ENCODE measurements at places on chromosomes 16 and 17.
A peak's percentile ranks its signal among the peaks of the same experiment; 100 is the strongest.

GRCh38 chr17:2751491-2751890 lies 2.0 kb upstream of the CCDC92B start:
- DNase-seq, result no peak

DNA sequence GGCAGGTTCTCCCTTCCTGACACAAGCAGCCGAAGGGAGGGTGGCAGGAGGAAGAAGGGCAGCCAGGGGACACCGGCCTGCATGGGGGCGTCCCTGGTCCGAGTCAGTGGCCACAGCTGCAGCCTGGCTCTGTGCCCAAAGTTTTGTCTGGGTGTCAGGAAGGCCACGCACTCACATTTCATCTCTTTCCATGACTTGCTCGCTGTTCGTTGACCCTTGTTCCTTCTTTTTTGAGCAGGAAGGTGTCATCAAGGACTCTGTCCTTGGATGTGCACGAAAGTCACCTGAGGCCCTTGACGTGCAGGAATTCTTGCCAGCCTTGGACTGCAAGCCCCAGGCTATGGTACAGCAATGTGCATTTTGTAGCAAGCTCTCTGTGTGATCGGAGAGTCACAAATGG lies 93.3 kb downstream of the TNFRSF13B start:
- DNase-seq, result no peak

- DNase-seq, result peak; percentile 63
Observed at GRCh38 chr17:77083531-77083930, 57.2 kb upstream of the SEC14L1 start.

DNA sequence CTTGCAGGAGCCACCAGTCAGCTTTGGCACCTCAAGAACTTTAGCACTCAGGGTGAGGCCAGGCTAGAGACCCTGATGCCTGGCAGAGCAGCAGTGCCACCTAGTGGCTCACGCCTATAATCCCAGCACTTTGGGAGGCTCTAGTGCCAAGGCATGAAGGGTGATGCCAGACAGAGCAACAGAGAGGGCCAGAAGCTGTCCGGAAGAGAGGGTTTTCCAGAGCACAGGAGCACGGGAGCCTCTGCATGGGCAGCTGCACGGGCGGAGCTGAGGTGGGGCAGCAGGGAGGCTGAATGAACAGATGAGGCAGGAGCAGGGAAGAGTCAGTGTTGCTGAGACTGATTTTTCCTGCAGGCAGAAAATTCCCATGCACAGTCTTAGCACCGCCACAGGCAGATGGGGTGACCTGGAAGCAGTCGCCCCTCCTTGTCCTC lies 38.9 kb downstream of the MYH3 start:
- DNase-seq, result no peak

GRCh38 chr16:52320930-52321439 lies 226.0 kb downstream of the TOX3 start:
- DNase-seq, result no peak

- no peak for DNase-seq
Observed at GRCh38 chr17:61203671-61204131, 195.9 kb upstream of the TBX2 start.

DNA sequence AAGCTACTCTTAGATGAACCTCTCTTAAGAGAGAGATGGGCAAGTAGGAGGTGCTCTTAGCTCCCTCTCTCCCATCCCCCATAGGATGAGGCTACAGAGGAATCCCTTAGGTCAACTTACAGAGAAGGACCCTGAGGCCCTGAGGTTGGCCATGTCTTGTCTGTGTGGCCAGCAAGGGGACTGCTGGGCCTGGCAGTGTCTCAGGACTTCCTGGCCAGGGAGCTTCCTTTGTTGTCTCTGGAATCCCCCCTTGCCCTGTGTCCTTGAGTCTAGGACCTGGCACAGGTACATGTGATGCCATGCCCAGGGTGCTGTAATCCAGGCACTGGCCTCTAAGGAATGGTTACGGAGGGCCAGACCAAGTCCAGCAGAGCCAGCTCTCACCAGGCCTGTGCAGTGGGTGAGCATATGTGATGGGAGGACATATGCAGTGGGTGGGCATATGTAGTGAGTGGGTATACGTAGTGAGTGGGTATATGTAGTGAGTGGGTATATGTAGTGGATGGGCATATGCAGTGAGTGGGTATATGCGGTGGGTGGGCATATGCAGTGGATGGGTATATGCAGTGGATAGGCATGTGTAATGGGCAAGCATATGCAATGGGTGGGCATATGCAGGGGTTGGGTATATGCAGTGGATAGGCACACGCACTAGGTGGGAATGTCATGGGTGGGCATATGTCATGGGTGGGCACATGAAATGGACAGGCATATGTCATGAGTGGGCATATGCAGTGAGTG lies 20.3 kb upstream of the PECAM1 start:
- no peak for DNase-seq

DNA sequence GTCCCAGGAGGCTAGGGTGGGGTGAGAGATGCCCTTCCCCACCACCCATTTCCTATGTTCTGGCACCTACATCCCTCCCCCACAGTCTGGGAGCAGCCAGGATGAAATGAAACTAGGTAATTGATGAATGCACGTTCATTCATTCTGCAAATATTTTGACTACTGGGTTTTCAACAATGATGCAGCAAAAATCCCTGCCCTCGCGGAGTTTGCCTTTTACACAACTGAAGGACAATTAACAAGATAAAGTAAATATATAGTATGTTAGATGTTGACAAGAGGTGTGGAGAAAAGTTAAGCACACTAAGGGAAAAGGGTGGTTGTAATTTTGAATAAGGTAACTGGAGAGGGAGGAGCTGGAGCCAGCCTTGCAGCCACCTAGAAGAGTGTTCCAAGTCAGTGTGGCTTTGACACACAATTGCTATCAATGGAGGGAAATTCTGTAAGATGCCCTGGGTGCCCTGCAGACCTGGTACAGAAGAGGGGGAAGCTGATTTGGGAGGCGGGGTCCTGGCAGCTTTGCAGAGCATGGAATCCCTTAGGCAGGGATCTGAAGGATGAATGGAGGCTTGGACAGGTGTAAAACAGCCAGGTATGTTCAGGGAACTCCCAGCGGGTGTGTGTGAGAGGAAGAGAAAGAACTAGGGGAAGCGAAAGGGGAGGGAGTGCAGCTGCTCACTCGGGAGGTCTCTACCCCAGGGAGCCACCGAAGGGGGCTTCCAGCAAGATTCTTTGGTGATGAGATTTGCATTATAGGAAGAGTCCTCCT lies 2.5 kb downstream of the TMEM92 start:
- DNase-seq, result no peak

DNA sequence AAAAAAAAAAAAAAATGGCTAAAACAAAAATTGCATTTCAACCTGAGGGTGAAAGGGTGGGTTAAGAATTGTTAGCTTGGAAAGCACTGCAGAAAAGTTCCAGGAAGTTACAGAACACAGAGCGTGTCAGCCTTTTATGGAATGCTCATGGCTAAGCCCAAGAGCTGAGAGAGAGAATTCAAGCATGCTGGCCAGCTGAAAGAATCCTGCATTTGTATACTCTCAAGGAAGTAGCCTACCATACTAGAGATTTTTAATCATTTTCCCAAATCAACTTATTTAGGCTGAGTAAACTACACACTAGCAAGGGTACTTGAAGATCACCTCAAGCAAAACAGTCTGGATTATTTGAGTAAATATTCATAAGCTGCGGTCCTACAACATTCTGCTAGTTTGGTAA lies 153.9 kb downstream of the KCNJ2 start:
- DNase-seq, result no peak

- no peak for DNase-seq
Observed at GRCh38 chr17:72447251-72447640, 326.4 kb downstream of the SOX9 start.

DNA sequence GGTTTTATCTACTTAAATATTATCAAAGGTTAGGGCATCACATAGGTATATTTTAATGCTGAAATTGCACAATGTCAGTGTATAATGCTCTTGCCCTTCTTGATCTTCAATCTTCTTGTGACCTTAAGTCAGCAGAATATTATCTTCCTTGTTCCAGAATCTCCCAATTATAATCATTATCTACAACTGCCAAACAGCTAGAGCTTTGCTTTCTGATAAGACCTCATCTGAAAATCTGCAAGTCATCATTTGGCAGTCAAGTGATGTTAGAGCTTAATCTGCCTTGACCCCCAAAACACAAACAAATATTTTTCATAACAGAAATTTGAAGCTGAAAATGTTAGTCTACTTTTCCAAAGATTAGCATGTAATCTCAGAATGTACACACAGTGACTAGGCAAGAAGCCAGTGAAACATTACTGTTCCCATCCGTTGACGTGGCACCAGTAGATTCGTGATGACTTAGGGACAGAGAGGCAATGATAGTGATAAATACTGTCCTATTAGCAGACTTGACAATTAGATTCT lies 19.8 kb downstream of the REXO5 start:
- no peak for DNase-seq

DNA sequence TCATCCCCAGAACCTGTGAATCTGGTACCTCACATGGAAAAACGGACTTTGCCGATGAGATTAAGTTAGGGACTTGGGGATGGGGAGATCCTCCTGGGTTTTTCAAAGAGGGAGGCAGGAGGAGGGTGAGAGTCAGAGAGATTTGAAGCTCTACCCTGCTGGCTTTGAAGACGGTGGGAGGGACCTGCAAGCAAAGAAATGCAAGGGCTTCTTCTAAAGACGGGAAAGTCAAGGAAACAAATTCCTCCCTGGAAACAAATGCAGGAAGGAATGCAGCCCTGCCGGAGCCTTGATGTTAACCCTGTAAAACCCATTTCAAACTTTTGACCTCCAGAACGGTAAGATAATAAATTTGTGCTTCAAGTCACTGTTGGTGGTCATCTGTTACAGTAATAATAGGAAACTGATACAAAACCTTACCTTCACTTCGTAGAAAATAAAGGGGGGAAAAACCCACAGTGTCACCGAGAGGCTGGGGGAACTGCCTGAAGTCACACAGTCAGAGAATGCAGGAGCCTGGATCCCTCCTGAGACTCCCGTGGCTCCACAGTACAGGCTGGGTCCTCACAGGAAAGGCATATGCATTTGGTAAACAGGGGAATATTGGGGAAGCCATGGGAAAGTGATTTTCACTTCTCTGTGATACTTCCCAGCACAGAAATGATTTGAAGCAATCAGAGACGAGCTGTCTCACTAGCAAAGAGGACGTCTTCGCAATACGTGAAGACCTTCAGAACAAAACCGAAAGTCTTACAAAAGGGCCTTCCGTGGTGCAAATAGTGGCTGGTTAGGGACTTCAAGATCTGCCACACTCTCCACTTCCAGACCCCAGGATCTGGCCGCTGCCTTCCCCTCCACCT lies 58.9 kb upstream of the CLEC3A start:
- no peak for DNase-seq

DNA sequence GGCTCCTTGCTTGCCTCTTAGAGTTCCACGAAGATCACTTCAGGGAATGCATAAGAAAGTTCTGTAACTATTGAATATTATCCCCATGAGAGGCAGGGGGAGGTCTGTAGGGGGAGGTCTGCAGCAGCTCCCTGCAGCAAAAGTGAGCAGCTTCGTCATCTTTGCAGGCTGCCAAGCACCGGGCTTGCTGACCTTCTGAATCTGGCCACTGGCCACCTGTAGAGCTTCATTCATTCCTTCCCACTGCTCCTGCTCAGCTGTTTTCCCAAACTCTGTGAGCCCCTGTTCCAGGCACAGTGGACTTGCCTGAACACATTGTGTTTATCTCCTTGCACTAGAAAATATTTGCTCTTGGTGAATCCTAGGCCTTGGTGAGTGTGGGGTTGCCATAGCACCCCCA lies 443.3 kb downstream of the HAPSTR1 start:
- DNase-seq, result no peak

DNA sequence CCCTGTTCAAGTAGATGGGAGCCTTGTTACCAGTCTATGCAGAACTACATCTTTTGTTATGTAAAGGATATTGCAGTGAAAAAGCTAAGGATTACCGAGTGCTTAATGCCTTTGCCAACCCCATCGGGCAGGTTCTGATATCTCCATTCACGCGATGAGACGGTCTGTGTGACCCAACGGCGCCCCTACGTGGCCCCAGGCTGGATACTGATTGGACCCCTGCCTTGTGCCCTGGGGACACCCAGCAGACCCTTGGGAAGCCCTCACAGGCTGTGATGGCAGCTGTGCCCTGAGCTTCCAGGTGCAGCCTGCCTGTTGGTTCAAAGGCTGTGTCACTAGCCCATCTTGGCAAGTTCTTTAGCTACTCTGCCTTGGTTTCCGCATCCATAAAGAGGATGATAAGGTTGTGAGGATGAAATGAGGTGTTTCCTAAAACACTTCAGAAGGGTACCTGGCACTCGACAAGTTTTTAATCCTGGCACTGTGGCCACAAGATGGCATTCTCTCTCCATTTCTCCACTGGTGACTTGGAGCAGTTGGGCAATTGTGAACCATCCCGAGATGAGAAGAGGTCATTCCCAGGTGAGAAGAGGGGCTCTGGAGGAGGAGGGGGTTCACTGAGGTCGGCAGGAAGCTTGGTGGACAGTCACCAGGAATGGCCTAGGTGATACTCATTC lies 33.6 kb downstream of the HAPSTR1 start:
- no peak for DNase-seq

DNA sequence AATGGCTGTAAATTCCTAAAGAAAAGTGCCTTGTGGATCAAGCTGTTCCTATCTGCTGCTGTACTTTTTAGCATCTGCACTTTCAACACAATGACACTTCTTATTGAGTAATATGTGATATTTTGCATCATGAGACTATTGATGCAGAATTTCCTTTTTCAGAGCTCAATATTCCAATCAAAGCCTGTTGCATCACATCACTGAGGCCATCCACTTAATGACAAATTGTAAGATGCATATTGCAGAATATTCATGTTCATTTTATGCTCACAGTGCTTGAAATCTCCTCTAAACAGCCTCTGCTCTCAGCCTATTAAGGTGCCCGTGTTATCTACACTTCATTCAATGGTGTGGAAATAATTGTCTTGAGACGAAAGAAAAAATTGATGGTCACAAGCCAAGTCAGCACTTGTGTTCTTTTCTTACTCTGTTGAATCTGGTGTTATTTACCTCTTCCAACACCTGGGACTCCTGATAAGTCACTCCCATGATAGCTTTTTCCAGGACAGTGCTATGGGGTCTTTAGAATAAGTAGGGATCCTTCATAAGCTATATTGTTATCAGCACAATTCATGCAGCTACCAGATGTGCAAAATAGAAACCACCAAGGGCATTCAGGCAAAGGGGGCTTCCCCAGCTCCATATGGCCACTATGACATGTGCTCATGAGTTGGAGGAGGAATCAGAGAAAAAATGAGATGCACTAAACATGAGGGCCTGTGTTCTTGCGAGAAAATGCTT lies 9.3 kb upstream of the SKAP1 start:
- DNase-seq, result no peak

- DNase-seq, result peak; percentile 77
Observed at GRCh38 chr17:48841395-48841831, 10.6 kb downstream of the CALCOCO2 start.

DNA sequence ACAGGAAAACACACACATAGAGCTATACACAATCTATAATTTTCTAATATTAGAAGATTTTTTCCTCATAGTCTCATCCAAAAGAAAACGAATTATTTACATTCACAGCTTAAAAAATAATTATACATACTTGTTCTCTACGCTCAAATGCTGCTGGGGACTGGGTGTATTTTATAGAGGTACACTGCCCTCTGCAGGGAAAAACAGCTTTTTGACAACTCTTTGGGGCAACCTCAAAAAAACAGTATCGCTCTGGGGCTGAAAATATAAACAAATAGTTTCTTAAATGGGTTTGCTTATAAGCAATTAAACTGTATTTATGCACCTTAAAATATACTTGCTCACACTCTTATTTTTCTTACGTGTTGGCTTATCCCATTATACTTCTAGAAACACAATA lies 261.8 kb upstream of the PSMD7 start:
- no peak for DNase-seq
